Hematopoietic multipotent progenitor cell treated with erythropoietin and hydrocortisone succinate and interleukin-3 and kit ligand, for 6 days (in vitro differentiated cells): ENCODE measurements at places on chromosomes 2 and 18.
A peak's percentile ranks its signal among the peaks of the same experiment; 100 is the strongest.

DNA sequence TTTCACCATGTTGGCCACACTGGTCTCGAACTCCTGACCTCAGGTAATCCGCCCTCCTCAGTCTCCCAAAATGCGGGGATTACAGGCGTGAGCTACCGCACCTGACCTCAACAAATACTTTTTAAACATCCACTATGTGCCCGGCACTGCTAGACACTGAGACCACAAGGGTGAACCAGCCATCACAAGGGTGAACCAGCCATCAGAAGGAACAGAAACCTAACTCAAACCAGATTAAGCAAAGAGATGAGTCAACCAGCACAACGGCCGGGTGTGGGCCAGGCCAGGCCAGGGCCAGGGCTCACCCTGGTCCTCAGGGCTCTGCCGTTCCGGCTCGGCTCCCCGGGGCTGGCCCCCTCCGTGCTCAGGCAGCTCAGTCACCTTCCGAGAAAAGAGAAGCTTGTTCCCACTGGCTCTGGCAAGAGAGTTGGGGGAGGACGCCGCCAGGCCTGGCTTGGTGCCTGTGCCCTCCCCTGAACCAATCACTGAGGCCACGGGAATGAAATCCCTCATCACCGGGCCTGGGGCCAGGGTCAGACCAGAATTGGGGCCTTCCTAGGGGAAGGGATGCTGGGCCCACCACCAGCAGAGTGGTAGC is 4.4 kb downstream of the TEX44 start:
- no peak for DNase-seq

GRCh38 chr2:18198677-18199076 is 320.2 kb downstream of the KCNS3 start:
- DNase-seq = no peak

DNA sequence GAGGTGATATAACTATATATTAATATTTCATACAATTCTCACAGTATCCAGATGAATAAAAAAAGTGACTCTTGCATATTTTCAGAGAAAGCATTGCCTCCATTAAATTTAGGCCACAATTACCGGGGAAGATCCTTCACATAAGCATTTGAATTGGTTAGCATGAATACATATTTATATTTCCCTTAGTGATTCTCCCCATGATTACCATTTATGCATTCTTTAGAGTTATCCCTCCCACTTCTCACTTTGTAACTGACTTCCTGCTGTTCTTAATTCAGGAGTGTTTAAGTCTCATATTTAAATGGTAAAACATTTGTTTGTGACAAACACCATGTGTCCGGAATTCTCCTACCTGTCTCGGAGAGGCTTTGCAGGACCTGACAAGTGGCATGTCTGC is 523.4 kb downstream of the CCDC85A start:
- no peak for DNase-seq

- no peak for DNase-seq
These were observed 25.3 kb downstream of the MROH2A start for GRCh38 chr2:233803292-233803911.

- no peak for DNase-seq
These were observed 99.0 kb downstream of the HS1BP3 start for GRCh38 chr2:20551945-20552328.

GRCh38 chr2:195533771-195534642 is 123.0 kb upstream of the SLC39A10 start:
- peak; percentile 60 for DNase-seq

DNA sequence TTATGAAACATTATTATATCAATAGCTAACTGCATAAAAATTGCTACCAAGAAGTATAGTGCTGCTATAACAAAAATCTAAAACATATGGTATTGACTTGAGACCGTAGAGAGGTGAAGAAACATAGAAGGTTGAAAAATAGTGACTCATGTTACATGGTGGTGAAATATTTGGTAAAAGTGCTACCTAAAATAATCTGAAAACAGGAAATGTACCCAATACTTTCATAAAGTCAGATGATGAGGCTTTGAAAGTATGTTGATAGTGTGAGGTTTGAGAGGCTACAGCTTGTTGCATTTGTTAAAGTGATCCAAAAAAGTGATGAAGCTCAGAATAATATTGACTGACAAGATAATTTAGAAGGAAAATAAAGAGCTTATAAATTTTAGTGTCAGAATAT is 718.7 kb upstream of the SLC8A1 start:
- DNase-seq = no peak

- DNase-seq = no peak
These were observed 322.3 kb upstream of the TCF4 start for GRCh38 chr18:55910296-55910695.

DNA sequence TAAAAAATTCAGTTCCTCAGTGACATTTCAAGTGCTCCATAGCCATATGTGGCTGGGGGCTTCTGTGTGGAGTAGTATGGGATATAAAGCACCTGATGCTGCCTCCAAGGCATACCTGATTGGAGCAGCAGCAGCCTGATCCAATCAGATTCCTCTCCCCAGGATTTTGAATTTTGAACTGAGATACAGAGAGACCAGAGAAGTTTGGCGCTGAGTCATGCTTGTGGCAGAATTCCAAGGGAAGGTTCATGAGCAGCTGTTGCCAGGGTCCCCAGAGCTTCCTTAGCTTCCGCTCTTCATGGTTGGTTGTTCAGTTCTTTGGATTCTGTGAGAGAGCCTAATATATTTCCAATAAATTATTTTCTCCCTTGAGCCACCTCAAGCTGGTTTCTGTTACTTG is 29.0 kb upstream of the CFAP36 start:
- DNase-seq = peak; percentile 58

GRCh38 chr2:64838817-64839216 is 150.4 kb upstream of the SLC1A4 start:
- no peak for DNase-seq

DNA sequence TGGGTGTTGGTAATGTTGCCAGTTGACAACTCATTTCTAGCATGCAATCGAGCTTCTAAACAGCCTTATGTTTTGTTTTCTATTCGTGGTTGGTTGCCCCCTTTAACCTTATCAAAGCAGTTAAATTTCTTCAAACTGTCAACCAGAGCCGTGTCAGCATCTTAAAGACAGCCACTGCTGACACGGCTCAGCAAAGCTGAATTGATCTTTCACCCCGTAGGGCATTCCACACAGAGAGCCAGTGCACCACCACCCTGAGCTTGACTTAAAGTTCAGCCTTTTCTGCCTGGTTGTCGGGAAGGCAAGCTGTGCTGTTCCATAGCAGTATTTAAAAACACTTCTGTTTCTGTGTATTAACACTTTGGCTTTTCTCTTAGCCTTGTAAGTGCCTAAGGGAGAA is 355.0 kb upstream of the CHST9 start:
- DNase-seq = no peak

- no peak for DNase-seq
These were observed 61.5 kb downstream of the SERPINB8 start for GRCh38 chr18:64031411-64031810.

- DNase-seq = no peak
These were observed 114.0 kb downstream of the CYP26B1 start for GRCh38 chr2:72033636-72034035.
